ENCODE measurements at places on chromosomes 2 and 18.

DNA sequence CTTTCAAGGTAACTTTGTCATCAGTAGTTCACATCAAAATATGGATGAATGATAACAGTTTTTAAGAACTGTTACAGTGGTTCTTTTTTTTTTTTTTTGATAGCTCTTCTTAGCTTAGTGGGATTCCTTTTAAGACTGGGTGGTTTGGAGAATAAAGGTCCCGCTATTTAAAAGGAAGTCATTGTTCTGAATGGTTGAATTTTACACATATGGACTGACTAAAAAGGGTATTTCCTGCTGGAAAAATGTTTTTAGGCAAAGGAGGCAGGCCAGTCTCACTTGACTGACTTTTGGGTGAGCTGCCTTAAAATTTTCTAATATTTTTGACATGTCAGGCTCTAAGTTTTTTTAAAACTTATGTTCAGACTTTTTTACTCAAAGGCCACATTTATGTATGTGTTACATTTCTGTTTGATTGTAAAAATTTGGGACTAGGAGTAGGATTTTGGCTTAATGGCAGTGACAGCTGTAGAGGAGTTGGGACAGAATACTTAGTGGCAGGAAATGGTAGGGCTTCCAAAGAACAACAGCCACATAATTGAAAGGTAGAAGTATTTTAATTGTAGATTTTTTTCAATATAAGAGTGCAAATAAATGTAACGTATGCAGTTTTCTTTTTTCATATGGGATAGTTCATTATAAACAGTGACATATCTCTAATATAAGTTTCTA is 13.7 kb downstream of the VAPA start:
- no peak for DNase-seq

- no peak for DNase-seq
These were observed 73.4 kb upstream of the CHAC2 start for GRCh38 chr2:53694096-53694771.

DNA sequence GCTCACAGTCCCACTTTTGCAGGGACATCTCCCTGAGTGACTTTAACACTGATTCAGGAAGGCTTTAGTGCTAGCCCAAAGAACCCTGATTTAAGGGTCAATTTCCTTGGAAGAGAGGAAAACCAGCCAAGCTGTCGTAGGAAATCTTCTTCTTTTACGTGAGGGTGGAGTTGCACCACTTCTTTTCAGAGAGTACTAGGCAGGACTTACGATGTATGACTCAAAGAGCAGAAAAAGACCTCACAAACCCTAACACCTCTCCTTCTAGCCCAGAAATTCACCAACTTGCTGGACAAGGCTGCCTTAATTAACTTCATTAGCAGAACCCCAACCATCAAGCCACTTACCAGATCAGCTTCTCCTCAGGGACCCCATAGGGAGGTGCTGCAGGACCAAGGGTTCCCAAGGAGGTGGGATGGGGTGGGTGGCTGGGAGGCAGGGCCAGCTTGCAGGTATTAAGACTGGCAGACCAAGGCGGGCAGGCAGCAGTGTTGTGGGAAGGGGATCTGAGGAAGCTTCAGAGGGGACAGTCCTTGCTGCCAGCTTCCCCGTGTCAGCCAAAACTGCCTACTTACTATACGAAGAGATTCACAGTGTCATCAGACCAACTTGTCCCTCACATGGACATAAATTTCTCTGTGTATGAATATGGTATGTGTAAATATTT is 6.7 kb downstream of the SERPINB2 start:
- DNase-seq = no peak

- no peak for DNase-seq
These were observed 108.8 kb upstream of the TRIB2 start for GRCh38 chr2:12607971-12608370.

DNA sequence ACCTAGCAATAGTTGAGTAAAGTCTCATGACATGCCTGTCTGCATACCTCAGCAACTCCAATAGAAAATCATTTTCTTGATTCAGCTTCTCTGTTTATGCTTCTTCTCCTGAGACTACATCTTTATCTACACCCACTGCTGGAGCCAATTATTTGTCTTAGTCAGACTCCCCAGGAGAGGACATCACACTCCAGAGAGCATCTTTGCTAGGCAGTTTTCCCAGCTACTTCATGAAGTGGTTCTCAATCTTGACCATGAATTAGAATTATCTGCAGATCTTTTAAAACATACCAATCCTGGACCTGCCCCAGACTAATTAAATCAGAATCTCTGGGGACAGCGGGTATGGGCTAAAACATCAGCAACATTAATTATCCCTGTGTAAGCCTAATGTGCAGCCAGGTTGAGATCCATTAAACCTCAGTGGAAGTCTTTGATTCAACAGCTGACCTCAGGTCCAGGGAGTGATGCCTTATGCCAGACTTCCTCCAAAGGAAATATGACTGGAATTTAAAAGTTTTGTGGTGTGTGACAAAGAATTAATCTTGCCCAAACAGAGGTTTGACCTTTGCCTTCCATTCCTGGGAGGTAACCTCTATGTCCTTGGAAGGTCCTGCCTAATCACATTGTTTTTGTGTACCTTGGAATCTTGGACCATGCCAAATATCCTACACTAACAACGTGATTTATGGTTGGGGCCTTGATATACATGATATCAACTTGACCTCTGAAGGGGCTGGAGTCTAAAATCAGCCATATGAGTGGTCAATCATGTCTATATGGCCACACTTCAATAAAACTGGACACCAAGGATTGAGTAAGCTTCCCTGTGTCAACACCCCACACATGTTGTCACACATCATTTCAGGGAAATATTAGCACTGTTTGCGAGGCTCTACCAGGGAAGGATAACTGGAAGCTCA is 99.3 kb upstream of the DNAJC10 start:
- no peak for DNase-seq

- DNase-seq = no peak
These were observed 670.3 kb upstream of the SALL3 start for GRCh38 chr18:78309307-78309706.

DNA sequence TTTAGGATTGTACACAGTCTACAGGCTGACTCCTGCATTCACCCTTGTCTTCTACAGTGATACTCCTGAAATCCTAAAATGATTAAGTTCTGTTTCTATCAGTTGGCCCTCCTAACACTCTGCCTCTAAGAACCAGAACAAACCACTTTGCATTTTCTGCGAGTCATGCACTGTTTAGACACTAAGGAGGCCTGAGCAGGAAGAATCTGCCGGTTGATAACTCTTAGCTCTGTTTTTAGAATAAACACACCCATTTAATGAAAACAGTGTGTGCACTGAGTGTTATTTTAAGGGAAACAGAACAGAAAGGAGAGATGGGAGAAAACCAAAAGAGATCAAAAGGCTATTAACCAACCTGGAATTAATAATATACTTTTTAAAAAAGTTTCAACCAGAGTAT is 22.9 kb upstream of the SSB start:
- no peak for DNase-seq

DNA sequence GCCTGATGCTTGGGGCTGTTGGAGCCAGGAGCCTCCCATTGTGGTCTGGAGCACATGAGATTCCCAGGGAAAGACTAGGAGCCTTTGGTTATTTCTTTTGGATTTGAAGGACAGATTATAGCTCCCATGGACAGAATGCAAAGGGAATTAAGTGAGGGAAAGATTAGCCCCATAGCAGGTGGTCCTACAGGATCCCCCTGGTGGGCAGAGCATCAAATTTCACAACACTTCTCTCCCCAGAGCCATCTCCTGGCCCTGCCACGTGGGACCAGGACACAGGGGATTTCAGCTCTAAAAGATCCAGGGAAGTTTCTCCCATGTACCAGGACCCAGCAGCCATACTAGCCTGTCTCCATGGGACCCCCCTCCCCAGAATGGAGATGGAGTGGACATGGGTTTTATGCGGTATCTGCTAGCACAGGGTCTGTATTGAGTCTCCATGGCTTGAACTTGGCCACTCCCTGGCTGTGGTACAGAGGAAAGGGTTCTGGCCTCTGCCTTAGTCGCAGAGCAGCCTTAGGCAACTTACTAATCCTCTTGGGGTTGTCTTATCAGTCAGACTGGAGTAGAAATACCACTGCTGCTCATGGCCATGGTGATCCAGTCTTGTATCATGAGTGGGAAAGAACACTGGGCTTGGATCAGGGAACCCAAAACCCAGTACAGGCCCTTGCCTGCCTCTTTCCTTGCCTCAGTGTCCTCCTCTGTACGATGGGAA is 6.8 kb upstream of the PLB1 start:
- DNase-seq = no peak

- no peak for DNase-seq
These were observed 9.9 kb downstream of the OBSL1 start for GRCh38 chr2:219561179-219562048.

GRCh38 chr2:86072271-86072858 is 33.3 kb downstream of the POLR1A start:
- DNase-seq = no peak

GRCh38 chr2:199756211-199756610 is 94.8 kb downstream of the FTCDNL1 start:
- no peak for DNase-seq

DNA sequence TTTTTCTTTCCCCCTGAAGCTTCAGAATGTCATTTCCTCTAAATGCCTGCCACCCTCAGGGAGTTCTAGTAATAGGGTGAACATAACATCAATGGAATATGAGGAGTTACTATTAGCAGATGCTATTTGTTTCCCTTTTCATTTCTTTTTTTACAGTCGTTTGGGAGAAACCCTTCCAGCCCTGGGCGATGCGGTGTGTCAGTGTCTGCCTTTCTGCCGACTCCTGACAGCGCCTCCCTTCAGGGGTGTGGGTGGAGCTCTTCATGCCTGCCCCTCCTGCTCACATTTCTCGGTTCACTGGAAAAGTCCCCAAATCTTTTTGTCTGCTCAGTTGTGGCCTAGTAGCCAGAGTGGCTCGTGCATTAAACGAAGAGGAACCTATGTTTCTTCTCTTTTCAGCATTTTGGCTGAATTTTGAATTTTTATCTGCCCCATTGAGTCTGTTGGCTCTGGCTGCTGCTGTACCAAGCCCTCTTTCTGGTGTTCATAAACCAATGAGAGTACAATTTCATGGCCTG is 72.3 kb downstream of the FMNL2 start:
- no peak for DNase-seq

- DNase-seq = no peak
These were observed 30.3 kb downstream of the ALMS1 start for GRCh38 chr2:73415906-73416305.

All from activated gamma-delta T cell (primary cell).